ENCODE measurements at places on chromosomes 4 and X.
A peak's percentile ranks its signal among the peaks of the same experiment; 100 is the strongest.

GRCh38 chr4:178142724-178143123 lies 700.5 kb upstream of the AGA start:
- no peak for DNase-seq

DNA sequence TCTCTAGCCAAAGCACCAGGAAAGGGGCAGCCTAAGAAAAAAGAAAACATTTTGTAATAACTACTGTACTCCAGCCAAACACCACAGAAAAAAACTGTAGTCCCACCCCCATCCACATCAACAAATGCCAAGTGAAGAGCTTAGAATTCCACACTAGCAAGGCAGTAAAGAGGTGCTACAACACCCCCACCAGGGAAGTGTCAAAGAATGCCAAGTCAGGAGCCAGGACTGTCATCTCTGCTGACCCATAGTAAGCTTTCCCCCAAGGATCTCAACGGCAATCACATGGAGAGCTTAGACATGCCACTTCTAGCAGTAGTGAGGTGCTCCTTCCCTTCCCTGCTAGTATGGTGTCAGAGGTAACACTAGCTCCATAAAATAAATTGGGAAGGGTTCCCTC lies 34.4 kb upstream of the CCDC160 start:
- no peak for DNase-seq

DNA sequence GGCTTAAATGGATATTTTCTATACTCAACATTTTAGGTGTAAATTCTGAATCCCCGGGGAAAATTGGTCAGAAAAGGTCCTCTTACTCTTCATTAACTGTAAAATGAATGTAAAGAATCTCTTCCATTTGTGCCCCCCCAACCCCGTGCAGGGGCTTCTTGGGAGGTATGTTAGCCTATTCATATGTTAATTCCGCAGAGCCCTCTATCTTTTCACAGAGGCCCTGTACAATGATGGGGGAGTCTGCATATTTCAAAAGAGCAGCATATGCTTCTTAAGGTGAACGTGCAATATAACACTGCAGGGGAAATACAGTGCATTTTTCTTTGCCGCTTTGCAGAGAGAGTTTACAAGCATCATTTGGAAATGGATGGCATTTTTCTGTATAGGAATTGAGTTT lies 88.5 kb upstream of the CXorf66 start:
- no peak for DNase-seq

DNA sequence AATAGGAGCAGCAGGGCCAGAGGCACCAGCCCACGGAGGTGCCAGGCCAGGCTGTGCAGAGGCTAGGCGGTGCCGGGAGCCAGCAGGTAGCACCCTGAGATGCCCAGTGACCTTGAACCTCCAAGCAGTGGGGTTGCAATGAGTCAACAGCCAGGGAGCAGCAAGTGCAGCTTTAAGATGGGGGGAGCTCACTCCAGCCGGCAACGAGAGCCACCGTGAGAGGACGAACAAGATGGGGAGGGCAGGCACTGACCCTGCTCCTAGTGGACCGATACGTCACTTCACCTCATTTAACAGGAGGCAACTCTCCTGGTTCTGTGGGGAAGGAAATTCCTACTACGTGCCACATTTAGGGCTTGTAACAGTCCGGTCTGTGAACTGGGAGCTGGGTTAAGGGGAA lies 4.8 kb downstream of the LETM1 start:
- no peak for DNase-seq

DNA sequence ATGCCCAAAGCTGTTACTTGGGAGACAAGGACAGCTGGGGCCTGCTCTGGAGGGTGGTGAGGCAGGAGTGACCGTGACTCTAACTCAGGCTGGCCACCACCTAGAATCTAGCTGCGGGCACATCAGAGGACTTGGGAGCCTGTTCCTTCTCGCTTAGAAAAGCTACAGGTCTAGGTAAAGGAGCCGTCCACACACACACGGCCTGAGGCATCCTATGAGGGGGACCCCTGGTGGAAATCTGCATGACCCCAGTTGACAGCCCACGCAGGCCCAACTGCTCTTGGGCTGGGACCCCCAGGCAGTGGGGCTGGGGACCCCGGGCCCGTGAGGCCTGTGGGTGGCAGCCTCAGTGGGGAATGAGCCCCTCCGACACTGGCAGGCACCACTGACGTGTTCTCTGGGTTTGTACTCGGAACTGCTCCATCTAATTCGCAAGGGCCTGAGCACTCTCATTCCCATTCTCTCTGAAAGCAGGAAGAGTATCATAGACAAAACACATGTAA lies 75.6 kb downstream of the ACOX3 start:
- DNase-seq = no peak

DNA sequence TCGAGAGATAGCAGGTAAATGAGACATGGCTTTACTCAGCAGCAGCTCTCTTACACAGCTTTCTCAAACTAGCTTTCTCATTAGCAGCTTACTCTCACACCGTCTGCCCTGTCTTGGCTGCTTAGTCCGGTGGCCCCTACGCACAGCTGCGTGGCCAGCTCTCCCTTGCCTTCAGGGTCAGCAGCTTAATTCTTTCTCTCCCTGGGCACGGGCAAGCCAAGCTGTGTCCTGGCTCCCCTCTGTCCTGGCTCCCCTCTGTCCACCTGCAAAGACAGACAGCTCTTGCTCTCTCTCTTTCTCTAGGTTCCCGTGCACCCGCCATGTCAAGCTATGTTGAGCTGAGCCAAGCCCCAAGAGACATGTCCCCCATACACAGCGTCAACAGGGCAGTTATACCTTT lies 39.4 kb downstream of the ZNF185 start:
- DNase-seq = no peak

GRCh38 chr4:48841045-48841827 lies 10.3 kb downstream of the OCIAD1 start:
- no peak for DNase-seq

GRCh38 chr4:156154978-156155377 lies 201.3 kb upstream of the CTSO start:
- no peak for DNase-seq

DNA sequence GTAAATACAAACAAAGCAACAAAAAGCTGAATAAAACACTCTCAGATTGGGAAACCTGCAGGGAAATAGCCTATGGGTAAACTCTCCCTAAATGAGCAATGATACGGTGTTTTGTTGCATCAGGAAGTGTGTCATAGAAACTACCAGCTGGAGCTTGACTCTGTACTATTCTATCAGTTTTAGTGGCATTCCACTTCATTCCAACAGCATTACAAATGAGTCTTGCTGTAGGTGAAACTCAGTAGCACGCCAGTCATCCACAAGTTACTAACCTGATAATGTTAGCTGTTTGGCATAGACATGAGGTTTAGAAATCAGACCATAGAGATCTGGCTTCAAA lies 24.9 kb downstream of the FGFBP1 start:
- no peak for DNase-seq

- DNase-seq = no peak
These were observed 534.4 kb downstream of the MID1IP1 start for GRCh38 chrX:39335513-39336235.

- DNase-seq = no peak
These were observed 147.7 kb downstream of the DCK start for GRCh38 chr4:71141125-71141524.

GRCh38 chr4:60885011-60885410 lies 315.1 kb upstream of the ADGRL3 start:
- no peak for DNase-seq

DNA sequence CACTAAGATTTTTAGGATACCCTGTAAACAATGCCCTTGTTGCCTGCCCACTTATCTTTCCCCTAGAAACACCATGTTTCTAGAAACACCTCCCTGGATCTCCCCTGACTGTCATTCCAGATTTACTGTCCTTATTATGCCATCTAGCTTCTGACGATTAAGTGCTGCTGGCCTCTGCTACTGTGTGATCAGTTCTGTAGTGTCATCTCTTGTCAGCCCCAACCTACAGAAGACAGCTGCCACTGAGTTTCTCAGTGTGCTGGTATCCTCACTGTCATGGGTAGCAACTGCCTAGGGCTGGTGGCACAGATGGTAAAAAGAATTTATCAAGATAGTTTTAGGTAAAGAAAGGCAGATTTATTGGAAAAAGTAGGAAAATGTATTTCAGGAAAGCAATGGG lies 68.7 kb upstream of the WWC2 start:
- DNase-seq = no peak

- DNase-seq = no peak
These were observed 148.6 kb downstream of the SOWAHB start for GRCh38 chr4:76749355-76749754.

GRCh38 chr4:88352062-88352740 lies 26.5 kb upstream of the HERC6 start:
- no peak for DNase-seq

DNA sequence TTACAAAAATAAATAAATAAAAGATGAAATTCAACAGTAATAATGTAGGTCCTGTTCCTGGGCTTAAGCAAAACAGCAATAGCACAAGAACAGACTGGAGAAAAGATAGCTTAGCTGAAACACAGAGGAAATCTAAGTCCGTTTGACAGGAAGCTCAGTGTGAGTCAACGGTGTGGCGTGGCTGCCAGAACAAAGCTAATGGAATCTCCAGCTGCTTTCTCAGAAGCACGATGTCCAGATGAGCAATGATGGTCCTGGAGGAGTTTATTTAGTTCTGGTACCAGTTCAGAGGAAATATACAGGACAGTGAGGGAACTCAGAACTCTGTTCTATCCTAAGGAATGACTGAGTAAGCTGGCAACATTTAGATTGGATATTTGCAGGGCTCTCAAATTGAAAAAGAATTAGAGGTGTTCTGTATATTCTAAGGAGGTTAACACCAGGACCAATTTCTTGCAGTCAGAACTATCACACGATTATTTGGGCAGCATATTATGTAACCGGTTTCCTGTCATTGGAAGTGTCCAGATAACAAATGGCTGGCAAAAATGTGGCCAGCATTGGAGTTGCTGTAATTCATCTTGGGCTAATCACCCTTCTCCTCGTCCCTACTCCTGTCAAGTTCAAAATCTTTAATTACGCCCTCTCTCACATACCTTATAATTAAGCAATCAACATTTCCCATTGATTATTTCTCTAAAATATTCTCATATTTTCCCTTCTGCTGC lies 12.7 kb downstream of the GAB3 start:
- no peak for DNase-seq

DNA sequence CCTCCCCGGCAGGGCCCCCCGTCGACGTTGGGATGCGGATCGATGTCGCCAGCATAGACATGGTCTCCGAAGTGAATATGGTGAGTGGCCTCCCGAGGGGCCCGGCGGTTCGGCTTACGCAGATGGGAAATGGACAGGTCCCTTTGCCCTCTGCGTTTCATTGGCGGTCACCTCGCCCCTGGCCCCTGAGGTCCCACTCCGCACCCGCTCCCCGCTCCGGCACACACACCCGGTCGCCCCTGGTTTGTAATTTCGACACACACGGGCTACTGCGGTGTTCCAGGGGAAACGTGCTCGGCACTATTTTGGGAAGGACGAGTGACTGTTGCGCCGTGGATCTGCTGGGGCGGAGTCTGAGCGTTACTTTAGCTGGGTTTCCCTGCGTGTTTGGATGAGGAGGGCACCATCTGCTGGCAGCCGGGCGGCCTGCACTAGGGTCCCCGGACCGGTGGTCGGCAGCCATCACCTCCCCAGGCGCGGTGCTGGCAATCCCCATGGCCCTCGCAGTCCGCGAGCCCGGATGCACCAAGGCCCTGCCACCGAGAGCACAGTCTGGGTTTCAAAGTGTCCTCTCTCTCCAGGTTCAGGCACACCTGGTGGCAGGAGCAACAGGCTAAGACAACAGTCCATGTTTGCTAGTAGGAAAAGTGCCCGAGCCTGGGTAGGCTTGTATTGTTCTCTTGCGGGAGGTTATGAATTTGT lies 1.2 kb downstream of the GABRB1 start:
- peak; percentile 87 for DNase-seq

DNA sequence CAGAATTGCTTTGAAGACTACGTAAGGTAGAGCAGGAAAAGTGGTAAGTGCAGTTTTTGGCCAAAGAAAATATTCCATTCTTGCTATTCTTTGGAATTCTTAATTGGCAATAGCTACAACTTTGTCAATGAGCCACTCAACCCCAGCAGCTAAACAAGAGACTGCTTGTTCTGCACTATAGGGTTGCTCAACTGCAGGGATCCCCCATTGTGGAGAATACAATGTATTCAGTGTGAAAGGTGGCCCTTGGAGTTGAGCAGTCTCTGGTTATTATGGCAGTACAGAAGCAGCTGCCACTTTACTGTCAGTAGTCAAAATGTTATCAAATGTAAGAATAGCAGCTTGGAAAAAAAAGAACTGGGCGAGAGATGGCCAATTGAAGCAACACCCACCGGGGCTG lies 808.7 kb downstream of the CENPC start:
- no peak for DNase-seq

DNA sequence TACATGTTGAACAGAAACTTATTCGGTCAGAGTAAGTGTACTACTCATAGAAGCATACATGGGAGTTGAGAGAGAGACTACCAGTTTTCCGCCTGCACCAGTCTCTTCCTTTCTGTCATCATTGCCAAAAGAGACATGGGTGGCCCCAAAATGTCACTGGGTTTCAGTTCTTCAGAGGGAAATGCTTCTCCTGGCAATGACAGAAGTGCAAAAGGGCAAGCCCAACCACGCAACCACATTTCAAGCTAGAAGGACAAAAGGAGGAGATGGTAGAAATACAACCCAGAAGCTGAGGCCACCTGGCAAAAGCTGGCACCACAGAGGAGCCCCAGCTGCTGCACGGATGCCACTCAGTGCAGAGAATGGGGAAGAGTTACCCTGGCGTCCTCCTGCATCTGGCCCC lies 320.1 kb downstream of the BCOR start:
- DNase-seq = no peak

GRCh38 chr4:168999809-169000208 lies 10.2 kb downstream of the CBR4 start:
- no peak for DNase-seq

DNA sequence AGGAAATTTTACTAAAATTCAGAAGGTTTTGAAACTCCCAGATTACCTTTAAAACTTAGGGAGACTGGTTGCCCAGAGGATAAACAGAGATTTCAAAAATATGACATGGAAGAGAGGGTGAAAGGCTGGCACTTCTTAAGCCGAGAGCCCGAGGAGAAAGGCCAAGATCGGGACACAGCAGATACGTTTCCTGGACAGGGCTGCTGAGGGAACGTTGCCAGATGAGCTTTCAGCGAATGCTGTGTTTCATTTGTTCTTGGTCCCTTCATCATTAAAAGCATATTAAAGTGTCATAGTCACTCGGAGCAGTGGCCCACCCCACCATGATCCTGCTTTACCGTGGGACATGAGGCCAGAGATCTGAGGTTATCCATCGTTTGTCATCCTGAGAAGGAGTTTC lies 37.9 kb upstream of the STOX2 start:
- DNase-seq = no peak

- no peak for DNase-seq
These were observed 2370.7 kb downstream of the PCDH7 start for GRCh38 chr4:33090910-33091309.

DNA sequence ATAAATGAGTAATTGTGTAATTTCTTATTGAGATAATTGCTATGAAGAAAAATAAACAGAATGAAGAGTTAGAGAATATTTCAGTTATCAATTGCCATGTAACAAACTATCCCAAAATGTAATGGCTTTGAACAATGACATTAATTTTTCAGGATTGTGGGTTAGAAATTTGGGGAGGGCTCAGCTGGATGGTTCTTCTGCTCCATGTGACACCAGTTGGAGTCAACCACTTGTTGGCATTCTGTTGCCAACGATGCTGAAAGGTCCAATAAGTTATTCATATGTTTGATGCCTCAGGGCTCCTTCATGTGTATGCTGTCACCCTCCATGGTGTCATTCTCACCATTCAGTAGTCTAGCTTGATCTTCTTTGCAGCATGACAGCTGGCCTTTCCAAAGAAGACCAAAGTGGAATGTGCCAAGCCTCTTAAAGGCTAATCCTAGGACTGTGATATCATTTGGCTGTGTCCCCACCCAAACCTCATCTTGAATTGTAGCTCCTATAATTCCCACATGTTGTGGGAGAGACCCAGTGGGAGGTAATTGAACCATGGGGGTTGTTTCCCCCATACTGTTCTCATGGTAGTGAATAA lies 20.9 kb upstream of the CCDC149 start:
- DNase-seq = no peak
